Stimulated activated CD4-positive, alpha-beta T cell treated with anti-CD3 and anti-CD28 coated beads, Interleukin-1b, Interleukin-23, amount 100 ng/mL, for 4 hours (primary cell): ENCODE measurements at places on chromosomes 4 and X.
A peak's percentile ranks its signal among the peaks of the same experiment; 100 is the strongest.

- DNase-seq = no peak
Observed at GRCh38 chr4:184688447-184688846, 38.9 kb downstream of the PRIMPOL start.

GRCh38 chr4:20203508-20203907, 48.2 kb upstream of the SLIT2 start:
- no peak for DNase-seq

GRCh38 chr4:61838072-61838471, 637.9 kb downstream of the ADGRL3 start:
- no peak for DNase-seq

DNA sequence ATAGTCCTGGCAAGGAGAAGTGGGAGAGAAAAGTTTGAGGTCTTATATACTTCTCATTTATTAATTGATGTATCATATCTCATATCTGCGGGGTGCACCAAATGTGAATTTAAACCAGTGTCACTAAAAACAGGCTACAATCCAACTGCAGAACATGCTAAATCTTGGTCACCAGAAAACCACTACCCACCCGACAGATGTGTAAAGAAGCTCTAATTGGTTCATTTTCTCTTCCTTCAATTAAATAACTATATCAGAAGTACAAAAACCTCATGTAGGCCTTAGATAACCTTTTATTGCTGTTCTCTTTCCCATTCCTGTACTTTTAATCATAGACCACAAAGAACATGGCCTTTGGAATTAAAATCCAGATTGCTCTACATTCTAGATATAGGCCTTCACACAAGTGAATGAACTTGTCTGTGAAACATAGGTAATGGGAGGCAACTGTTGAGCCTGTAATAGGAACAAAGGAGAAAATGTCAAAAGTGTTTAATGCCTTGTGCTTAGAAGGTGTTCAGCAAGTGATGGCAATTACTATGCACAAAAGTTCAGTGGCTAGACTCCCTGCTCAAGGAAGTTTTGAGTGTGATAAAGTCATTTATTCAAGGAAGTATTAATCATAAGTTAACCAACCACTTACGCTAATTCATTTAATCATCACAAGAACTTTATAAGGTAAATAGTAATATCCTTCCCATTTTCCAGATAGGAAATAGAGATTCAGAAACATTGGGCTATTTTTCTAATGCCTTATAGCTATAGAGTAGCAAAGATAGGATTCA, 425.6 kb downstream of the INPP4B start:
- DNase-seq = no peak

GRCh38 chr4:75566911-75567310, 11.0 kb downstream of the ODAPH start:
- DNase-seq = no peak

- DNase-seq = no peak
Observed at GRCh38 chr4:11842620-11843263, 414.0 kb upstream of the HS3ST1 start.

DNA sequence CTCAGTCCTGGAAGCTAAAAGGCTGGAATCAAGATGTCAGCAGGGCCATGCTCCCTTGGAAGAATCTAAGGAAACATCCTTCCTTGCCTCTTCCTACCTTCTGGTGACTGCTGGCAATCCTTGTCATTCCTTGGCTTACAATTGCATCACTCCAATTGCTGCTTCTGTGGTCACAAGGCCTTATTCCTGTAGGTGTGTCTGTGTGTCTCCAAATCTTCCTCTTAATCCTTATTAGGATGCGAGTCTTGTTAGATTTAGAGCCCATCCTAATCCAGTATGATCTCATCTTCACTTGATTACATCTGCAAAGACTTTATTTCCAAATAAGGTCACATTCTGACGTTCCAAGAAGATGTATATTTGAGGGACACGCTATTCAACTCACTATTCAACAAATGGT, 52.2 kb downstream of the SMIM20 start:
- DNase-seq = no peak

DNA sequence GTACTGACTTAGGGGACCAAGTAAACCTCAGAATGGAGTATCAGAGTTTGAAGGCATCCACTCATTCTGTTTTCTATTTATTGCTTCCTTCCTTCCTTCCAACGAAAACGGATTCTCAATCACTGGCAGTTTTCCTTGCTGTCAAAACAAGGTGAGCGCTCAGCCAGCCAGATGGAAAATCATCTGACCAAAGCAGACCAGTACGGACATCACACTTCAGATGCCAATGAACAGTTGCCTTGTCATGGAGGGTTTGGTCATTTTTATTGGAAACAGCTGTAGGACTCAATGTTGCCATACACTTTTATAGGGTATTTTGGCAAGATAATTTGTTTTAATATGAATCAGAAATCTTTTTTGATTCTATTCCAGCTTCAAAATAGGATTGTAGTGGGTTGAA, 16.6 kb downstream of the GEMIN8 start:
- DNase-seq = no peak

GRCh38 chrX:123698979-123699520, 33.8 kb downstream of the THOC2 start:
- no peak for DNase-seq

- DNase-seq = no peak
Observed at GRCh38 chr4:21387683-21388082, 560.9 kb downstream of the KCNIP4 start.

DNA sequence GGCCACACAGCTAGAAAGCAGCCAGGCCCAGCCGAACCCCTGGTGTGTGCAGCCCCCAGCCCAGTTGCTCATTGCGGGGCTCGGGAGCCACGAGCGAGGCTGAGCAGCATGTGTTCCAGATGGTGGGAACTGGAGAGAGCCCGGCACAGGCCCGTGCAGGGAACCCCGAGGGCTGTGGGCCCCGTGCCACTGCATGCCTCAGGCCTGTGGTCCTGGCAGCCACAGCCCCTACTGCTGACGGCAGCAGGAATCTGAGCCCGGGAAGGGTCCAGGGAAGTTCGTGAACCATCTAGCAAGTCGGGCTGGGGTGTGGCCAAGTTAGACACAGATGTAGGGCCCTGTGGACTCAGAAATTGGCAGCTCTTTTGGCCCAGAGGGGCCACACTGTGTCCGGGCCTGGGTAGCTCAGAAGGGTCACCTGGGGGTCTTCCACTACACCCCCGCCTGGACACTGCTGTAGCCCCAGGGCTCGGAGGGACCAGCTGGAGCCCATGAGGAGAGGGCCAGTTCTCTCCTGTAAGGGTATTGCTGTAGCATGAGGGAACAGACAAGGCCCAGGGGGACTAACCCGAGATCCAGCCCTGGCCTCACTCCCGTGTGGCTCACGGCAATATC, 12.1 kb downstream of the HTRA3 start:
- DNase-seq = no peak

DNA sequence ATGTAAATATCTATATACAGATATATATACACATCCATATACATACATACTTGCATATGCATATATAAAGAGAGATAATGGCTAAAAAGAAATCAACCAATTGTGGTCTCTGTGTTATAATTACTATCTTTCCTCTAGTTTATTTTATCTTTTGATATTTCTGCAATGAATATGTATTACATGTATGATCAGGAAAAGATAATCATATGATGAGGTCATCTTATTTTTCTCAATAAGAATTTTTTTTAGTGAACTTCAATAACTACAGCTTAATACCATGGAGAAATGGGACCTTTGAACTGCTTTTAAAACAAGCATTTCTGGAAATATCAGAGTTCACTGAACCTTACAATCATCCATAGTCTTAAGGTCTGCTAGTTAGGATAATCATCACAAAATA, 158.0 kb downstream of the HNRNPD start:
- no peak for DNase-seq

GRCh38 chr4:139410312-139410711, 43.6 kb upstream of the RAB33B start:
- DNase-seq = no peak

DNA sequence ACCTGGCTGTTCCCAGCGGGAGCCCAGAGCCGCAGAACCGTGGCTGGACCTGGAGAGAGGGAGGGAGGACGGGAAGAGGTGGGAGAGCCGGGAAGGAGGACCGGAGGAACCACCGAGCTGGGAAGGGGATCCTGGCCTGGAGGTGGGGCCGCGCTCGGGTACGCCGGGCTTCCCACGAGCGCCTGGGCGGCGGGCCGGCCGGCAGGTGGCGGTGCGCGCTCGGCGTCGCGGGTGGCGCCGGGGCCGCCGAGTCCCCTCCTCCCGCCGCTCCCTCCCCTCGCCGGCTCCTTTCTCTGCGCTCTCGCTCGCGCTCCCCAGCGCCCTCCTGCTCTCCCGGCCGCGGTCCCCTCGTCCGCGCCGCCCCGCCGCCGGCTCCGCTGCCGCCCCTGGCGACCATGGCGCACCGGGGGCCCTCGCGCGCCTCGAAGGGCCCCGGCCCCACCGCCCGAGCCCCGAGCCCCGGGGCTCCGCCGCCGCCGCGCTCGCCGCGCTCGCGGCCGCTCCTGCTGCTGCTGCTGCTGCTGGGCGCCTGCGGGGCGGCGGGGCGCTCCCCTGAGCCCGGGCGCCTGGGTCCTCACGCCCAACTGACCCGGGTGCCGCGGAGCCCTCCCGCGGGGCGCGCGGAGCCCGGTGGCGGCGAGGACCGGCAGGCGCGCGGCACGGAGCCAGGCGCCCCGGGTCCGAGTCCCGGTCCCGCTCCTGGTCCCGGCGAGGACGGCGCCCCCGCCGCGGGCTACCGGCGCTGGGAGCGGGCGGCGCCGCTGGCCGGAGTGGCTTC, at the start of gene SORCS2:
SORCS2 (plus strand) TSS at position 287 of the 778 bp plus-strand sequence.
- DNase-seq = peak; percentile 52

- DNase-seq = no peak
Observed at GRCh38 chrX:1554469-1555210, 17.7 kb upstream of the P2RY8 start.

DNA sequence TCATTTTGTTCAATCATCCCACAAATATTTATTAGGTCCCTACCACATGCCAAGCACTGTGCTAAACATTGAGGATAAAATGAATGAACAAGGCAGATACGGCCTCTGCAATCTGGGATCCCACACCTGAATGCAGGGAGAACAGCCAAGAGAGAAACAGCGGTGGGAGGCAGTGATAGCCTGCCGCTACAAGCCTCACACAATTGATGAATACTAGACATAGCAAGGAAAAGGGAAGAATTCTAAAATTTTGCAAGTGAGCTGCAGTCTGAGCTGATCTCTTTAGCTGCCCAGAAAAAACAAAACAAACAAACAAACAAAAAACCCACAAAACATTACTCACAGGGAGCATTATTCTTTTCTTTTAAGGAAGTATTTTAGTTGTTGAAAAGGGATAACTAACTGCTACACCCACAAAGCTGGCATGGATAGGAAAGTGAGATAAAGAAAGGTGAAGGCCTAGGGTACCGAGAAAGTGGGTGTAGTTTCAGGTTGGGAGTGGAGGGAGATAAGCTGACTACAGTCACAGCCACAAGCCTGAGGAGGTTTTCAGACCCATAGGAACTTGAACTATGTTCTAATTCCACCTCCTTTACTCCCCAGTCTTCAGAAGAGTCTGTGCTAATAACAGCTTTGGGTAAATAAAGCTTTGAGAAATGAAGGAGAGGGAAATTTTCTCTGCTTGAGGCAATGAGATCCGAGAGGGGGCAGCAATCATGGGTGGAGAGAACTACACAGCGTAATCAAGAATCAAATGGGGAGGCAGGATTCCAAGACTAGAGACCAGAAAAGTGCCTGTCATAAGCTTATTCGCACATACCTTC, 85.4 kb downstream of the SH3RF1 start:
- DNase-seq = no peak

DNA sequence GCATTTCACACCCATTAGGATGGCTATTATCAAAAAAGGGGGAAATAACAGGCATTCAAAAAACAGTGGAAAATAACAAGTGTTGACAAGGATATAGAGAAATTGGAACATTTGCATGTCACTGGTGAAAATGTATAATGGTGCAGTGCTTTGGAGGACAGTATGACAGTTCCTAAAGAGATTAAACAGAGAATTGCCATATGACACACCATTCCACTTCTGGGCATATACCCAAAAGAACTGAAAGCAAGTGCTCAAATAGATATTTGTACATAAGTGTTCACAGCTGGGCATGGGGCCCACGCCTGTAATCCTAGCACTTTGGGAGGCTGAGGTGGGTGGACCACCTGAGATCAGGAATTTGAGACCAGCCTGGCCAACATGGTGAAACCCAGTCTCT, 348.1 kb downstream of the NR3C2 start:
- no peak for DNase-seq

DNA sequence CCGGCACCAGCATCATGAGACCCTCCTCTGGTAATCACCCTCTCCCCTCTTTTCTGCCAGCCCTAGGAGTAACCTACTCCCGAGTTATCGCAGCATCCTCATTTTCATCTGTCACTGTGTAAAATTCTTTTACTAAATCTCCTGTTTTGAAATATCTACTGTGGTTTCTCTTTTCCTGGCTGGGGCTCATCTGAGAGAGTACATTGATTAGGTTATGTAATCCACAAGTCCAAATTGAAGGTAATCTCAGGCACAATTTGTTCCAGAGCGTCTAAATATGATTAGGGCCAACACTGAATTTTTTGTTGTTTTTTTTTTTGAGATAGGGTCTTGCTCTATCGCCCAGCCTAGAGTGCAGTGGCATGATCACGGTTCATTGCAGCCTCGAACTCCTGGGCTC, 142.4 kb downstream of the SMIM20 start:
- no peak for DNase-seq

DNA sequence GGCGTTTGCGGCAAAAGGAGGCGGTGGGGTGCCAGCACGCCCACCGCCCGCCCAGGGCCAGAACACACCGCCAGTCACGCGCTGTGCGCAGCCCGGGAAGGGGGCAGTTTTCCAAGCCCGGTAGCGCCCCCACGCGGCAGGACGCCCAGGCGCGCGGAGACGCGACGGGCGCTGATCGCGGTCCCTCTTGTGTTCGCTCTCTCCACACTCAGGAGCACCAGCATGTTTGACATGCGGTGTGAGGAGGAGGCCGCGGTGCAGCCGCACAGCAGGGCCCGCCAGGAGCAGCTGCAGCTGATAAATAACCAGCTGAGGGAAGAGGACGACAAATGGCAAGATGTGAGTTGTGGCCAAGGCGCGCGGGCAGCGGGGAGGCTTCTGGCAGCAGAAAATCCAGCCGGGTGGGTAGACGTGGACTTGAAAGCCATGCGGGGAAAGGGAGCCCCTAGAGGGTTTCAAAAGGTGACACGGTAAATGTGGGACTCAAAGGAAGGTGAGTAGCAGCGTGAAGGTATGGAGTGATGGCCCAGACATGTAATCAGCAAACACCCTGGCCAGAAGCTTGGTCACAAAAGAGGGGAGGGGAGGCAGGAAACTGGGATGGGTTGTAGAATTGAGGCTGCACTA, 104.1 kb downstream of the PHOX2B start:
- DNase-seq = peak; percentile 1

GRCh38 chr4:97770222-97770621, 373.1 kb downstream of the STPG2 start:
- DNase-seq = no peak

- no peak for DNase-seq
Observed at GRCh38 chrX:135307171-135307570, 2.1 kb upstream of the ETDC start.
